ENCODE measurements at places on chromosomes 6 and 20. TPM values are rescaled to one million over a fixed set of nuclear protein-coding genes. Genes with fewer than 3 reads are reported as not detected.

GRCh38 chr20:58640446-58640845, 10.6 kb upstream of the STX16 start:
- peaks cover 15% of the 10 kb centered on the region for H3K4me1 ChIP-seq
- peaks cover 9% of the 10 kb centered on the region for H3K27me3 ChIP-seq
- no peak for DNase-seq
- no peaks in the 10 kb centered on the region for H3K36me3 ChIP-seq
- H3K27ac ChIP-seq = no peak overlapping the region

DNA sequence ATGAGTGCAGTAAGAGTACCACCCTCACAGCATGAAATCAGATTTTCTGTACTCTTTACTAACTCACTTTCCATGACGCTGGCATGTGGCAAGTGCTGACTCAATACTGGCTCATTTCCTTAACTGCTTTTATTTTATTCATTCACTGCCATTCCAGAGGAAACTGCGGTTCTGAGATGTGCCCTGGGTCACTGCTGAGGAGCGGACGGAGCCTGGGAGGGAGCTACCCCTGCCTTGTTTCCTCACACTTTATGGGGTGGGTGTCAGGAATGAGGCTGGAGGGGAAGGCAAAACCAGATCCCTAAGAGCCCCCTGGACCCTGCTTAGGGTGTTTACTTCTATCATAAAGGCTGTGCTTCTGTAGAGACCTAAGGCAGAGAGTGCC, 14.4 kb downstream of the NT5E start:
- no peak overlapping the region for H3K27ac ChIP-seq
- no peak overlapping the region for H3K4me3 ChIP-seq
- no peaks in the 10 kb centered on the region for H3K4me1 ChIP-seq
- DNase-seq = no peak
- no peaks in the 10 kb centered on the region for H3K36me3 ChIP-seq

Gene HLA-DQA1
- total RNA-seq = not detected

Gene NINL
- total RNA-seq = 86.8 TPM
